ENCODE measurements at places on chromosomes 7 and 10. TPM values are rescaled to one million over a fixed set of nuclear protein-coding genes. Genes with fewer than 3 reads are reported as not detected.

The AKR1C3 gene
- total RNA-seq = 1,248 TPM

The RARRES2 gene
- not detected for total RNA-seq

The MEOX2 gene
- total RNA-seq = not detected

The SHLD2 gene
- total RNA-seq = 25.9 TPM

The ASZ1 gene
- not detected for total RNA-seq

The HMX3 gene
- total RNA-seq = not detected

The PTPN20 gene
- total RNA-seq = 4.5 TPM

The KAZALD1 gene
- total RNA-seq = 2.8 TPM

The OR2A5 gene
- total RNA-seq = not detected

The NEUROD6 gene
- not detected for total RNA-seq

The PRKAR2B gene
- total RNA-seq = 3.7 TPM

The FAM170B gene
- not detected for total RNA-seq

The DBF4 gene
- total RNA-seq = 36.7 TPM

The ZNHIT1 gene
- 90.9 TPM for total RNA-seq

The SP8 gene
- not detected for total RNA-seq

The ACTL6B gene
- total RNA-seq = not detected

The ZNF862 gene
- 1.9 TPM for total RNA-seq

The CHST3 gene
- 36.1 TPM for total RNA-seq

The SPDYE1 gene
- not detected for total RNA-seq

The TMEM130 gene
- total RNA-seq = 0.50 TPM

The GPR146 gene
- total RNA-seq = 2.3 TPM

The HOXA2 gene
- total RNA-seq = 1.0 TPM

The CFAP69 gene
- 1.6 TPM for total RNA-seq

The SPDYE8 gene
- total RNA-seq = not detected

The PCDH15 gene
- total RNA-seq = not detected

The TMEM229A gene
- not detected for total RNA-seq

The STEAP2 gene
- total RNA-seq = 3.8 TPM

The ZFYVE27 gene
- 24.1 TPM for total RNA-seq

The CSTF2T gene
- 18.9 TPM for total RNA-seq

The CTAGE15 gene
- total RNA-seq = not detected

The IQUB gene
- not detected for total RNA-seq

The TMEM26 gene
- total RNA-seq = 0.06 TPM

The TMEM196 gene
- not detected for total RNA-seq

The NRP1 gene
- 91.9 TPM for total RNA-seq

The STRIP2 gene
- 6.5 TPM for total RNA-seq

The GRM8 gene
- total RNA-seq = not detected

The DENND2A gene
- total RNA-seq = 0.25 TPM

The DLX5 gene
- total RNA-seq = not detected

The CYP26A1 gene
- 3.4 TPM for total RNA-seq

The PIP gene
- total RNA-seq = not detected

The SRRM3 gene
- 5.6 TPM for total RNA-seq

The REEP3 gene
- 21.2 TPM for total RNA-seq

The TLL2 gene
- 0.08 TPM for total RNA-seq

The NKX6-2 gene
- 0.23 TPM for total RNA-seq

The OR6V1 gene
- not detected for total RNA-seq

The LEP gene
- total RNA-seq = not detected

The WDFY4 gene
- total RNA-seq = not detected

The HOXA10 gene
- 9.0 TPM for total RNA-seq

The FKBP6 gene
- total RNA-seq = not detected

The HDAC9 gene
- 0.03 TPM for total RNA-seq

The CALML5 gene
- not detected for total RNA-seq

The SYNPO2L gene
- not detected for total RNA-seq

The RAB18 gene
- total RNA-seq = 79.8 TPM

The ELOVL3 gene
- 0.21 TPM for total RNA-seq

The RELN gene
- 0.03 TPM for total RNA-seq

The SPDYE2B gene
- total RNA-seq = not detected
